ENCODE measurements at places on chromosomes 1 and 21.

DNA sequence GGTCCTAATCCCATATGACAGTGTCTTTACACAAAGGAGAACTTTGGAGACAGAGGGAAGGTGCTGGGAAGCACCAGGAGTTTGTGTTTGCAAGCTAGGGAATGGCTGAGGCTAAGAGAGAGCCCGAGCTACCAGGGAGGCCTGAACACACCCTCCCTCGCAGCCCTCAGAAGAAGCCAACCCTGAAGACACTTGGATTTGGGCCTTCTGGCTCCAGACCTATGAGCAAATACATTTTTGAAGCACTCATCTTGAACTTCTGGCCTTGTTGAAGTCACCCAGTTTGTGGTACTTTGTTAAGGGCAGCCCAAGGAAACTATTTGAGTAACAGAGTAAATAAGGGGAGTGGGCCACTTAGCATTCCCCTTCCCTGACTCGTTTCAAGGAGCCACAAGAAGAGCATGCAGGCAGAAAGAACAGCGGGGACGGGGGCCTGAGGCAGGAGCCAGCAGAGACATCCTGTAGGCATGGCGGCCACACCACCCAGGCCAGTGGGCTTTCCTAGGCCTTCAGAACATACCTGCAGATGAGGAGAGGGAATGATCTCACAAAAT, 13.2 kb upstream of the QSOX1 start:
- no peak overlapping the region for H3K27ac ChIP-seq
- no peak overlapping the region for H3K4me3 ChIP-seq
- no peak for DNase-seq

DNA sequence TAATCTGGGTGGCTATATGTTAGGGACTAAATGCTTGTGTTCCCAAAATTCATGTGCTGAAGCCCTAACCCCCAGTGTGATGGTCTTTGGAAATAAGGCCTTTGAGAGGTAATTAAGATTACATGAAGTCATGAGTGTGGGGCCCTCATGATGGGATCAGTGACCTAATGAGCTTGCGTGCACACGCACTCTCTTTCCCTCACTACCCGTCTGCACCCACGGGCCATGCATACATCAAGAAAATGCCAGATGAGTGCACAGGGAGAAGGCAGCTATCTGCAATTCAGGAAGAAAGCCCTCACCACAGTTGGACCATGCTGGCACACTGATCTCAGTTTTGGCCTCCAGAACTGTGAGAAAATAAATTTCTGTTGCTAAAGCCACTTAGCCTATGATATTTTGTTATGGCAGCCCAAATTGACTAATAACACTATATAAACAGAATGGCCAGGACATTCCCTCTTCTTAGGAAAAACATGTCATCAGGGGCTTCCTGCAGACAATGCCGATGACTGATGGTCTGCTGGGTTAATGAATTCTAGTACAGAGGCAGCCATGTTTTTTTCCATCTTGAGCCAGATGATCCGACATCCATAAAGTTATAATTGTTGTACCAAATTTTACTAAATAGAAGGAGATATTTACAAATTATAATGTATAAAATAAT, 18.1 kb upstream of the MYOG start:
- no peaks in the 10 kb centered on the region for H3K4me1 ChIP-seq
- no peak for DNase-seq
- no peaks in the 10 kb centered on the region for H3K36me3 ChIP-seq
- no peak overlapping the region for H3K27ac ChIP-seq
- H3K27me3 ChIP-seq: peaks cover 28% of the 10 kb centered on the region
- no peak overlapping the region for H3K4me3 ChIP-seq

GRCh38 chr1:39047374-39048229, 21.5 kb downstream of the NDUFS5 start:
- no peak for DNase-seq
- H3K27me3 ChIP-seq: no peaks in the 10 kb centered on the region
- H3K36me3 ChIP-seq: no peaks in the 10 kb centered on the region
- peaks cover 24% of the 10 kb centered on the region for H3K4me1 ChIP-seq
- no peak overlapping the region for H3K4me3 ChIP-seq

DNA sequence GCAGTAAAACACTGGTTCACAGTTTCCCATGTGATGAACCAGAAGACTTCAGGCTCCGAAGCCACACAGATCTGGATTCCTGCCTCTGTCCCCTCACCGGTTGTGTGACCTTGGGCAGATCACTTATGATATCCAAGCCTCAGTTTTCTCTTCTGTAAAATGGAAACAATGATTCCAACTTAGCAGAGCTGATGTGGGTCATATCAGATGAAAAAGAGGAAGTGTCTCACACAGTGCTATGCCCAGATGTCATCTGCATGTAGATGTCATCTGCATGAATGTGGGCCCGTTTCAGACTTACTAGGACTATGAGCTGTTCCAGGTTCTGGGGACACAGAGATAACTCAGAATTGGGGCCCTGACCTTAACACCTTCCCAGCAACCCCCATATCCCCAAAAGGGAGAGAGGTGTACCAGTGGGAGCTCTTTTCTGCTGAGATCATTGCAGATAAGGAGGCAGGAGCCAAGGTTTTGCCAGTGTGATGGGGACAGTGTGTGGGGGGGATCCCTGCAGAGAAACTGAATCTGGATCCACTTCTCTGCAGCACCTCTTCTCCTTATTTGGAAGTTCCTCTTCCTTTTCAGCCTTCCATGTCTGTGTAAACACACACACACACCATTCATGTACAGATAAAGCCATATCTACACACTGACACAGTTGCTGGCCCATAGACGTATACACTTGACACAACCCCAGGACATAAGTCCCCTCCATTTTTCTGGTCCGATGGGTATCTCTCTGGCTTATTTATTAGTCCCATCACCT, 5.0 kb upstream of the ADGRB2 start:
- H3K4me1 ChIP-seq: peaks cover 58% of the 10 kb centered on the region
- no peaks in the 10 kb centered on the region for H3K36me3 ChIP-seq
- no peak overlapping the region for H3K27ac ChIP-seq

Data from neural progenitor cell (in vitro differentiated cells).